Coronary artery (tissue), 2 donors: ENCODE measurements at places on chromosomes 5 and 9.

DNA sequence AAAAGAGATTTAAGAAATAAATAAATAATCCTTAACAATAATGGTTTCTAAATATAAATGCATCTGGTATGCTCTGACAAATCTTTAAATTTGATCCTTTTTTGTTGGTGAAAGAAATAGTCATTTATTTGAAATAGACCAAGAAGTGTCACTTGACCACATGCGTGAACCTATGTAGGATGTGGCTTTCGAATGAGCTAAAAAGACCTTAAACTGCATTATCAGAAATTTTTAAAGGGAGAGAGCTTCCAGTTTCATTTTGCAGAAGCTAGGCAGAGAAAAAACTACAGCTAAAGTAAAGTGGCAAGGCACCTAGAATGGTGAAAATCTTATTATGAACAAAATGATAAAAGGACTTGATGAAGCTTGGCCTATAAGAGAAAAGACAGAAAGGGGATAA lies 309.2 kb upstream of the EFNA5 start:
- no peak for DNase-seq

DNA sequence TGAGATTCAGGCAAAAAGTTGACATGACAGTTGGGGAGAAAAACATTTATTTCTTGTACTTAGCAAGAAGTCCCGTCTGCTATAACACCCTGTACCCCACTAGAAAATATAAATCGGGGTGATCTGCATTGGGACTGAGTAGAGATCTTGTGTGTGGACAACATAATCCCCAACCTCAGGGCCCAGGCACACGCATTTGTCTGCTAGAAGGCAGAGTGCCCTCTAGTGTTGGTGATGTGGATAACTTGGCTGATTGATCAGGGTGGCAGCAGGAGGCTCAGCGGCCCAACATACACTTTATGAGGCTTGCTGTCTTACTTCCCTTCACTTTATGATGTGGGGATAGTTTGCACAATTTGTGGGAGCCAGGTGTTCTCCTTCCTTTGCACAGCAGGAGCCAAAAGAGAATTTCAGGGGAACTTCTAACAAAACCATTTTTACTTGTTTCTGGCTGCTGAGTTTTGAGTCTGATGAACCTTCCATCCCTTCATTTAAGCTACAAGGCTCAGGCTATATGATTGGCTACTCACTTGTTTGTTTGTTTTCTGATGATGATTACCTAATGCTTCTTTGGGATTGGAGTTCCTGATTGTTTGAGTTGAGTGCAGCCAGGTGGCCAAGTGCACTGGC lies 263.2 kb downstream of the DMAC1 start:
- DNase-seq, result no peak

GRCh38 chr9:98220911-98221310 lies 28.5 kb upstream of the CORO2A start:
- DNase-seq, result no peak

DNA sequence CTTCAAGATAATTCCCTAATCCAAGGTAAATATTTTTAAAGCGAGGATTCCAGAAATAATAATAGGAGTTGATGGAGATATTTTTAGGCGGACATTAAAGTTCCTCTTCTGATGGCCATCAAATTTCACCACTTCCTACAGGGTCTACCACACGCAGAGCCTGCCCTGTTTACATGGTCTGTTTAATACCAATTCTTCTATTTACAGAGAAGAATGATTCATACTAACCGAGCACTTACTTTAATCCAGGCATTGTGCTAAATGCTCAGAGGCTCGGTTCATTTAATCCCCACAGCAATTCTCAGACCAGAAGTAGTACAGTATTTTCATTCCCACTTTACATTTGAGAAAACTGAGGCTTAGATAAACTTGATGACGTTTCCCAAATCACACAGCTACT lies 3.0 kb upstream of the ITGA1 start:
- no peak for DNase-seq

DNA sequence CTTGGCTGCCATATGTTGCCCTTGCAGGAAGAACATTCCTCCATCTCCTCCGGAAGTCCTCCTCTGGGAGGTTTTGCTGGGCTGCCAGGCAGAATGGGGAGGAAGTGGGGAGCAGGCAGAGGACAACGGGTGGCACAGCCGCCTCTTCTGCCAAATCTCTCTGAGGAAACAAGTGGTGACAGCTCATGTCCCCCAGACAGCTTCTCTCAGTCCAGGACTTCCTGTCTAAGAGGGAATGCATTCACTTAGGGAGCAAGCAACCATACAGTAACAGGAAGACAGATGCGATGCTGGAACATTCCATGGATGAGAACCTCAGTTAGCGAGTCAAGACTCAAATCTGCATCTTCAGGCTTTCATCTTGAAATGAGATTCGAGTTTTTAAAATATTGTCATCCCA lies 701.0 kb downstream of the SEMA5A start:
- DNase-seq, result no peak

GRCh38 chr9:109113892-109114609 lies 5.7 kb downstream of the TMEM245 start:
- DNase-seq, result no peak

DNA sequence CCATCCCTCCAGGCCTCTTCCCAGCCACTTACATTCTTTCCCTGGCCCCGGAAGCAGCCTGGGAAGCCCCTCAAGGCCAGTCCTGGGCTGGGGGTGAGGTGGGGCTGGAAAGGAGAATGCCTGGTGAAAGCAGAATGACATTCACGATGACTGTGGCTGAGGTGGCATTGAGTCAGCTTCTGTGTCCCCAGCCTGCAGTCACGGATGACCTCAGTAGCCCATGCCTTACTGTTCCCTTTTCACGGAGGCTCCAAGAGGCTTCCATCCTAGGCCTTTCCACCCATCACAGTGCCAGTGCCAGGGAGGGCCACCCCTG lies 2.7 kb downstream of the PRDM12 start:
- DNase-seq, result no peak

- DNase-seq, result peak; percentile 85
Measured at GRCh38 chr9:131714161-131714646, 25.7 kb downstream of the RAPGEF1 start.

- no peak for DNase-seq
Measured at GRCh38 chr5:110460837-110461236, 265.6 kb downstream of the TMEM232 start.

DNA sequence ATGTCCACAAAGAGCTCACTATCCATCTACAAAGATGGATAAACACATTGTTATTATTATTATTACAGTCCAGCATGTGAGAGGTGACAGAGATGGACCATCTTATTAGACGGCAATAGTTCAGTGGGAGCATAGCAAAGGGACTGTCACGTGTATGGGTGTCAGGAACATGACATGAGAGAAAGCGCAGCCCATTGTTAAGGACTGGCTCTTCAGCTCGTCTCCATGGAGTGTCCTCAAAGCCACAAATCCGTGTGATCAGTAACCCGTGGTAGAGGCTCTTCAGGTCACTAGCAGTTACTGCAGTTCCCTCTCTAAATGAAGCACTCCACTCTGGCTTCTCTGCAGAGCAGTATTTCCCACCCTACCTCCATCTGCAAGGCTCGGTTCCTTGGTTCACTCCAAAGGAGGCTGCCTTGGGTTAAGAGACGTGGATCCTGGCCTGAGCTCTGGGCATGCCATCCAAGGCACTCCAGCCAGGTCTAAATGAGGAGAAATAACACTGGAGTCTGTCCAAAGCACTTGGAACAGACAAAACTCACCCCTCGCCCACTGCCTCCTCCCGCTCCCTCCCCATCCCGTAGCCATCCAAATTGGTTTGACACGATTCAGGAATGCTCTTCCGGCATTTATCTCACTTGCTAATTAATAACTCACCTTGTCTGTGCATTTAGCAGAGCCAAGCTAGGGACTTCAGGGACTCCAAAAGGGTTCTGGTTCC lies 122.3 kb upstream of the WWC1 start:
- DNase-seq, result no peak

GRCh38 chr5:36365896-36366295 lies 64.2 kb upstream of the RANBP3L start:
- DNase-seq, result no peak

GRCh38 chr5:140399979-140400729 lies 1.5 kb upstream of the ANKHD1 start:
- DNase-seq, result no peak

GRCh38 chr9:8136477-8136876 lies 336.9 kb upstream of the DMAC1 start:
- DNase-seq, result no peak

DNA sequence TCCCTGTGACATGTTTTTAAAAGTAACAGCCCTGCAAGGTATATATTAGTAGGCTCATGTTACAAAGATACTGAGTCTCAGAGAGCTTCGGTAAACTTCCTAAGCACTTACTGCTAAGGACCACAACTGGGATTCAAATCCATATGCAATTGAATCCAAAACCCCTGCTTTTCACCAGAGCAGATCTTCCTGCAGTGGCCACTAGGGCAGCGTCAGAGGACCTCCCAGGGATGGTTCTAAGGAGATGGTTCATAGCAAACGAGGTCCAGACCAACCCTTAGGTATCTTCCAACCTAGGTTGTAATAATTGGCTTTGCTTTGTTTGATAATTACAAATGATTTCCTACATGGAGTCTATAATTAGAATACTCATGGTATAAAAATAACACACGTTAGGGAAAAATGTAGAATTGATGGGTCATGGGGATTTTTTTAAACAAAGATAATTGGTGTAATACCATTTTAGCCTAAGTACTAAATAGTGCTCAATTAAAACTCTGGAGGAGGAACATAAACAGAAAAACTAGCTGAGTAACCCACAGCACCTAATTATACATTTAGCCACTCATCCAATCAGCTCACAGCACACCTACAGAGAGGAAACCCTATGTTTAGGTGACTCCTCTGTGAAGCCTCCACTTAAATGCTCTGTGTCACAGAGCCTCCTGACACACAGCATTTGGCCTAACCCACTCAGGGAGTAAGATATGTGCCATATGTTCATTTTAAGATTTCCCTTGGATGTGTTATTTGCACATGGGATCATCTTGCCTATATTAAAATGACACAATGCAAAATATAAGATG lies 10.0 kb upstream of the CAST start:
- DNase-seq, result no peak

- peak; percentile 63 for DNase-seq
Measured at GRCh38 chr5:172632346-172633092, 8.5 kb upstream of the NEURL1B start.

DNA sequence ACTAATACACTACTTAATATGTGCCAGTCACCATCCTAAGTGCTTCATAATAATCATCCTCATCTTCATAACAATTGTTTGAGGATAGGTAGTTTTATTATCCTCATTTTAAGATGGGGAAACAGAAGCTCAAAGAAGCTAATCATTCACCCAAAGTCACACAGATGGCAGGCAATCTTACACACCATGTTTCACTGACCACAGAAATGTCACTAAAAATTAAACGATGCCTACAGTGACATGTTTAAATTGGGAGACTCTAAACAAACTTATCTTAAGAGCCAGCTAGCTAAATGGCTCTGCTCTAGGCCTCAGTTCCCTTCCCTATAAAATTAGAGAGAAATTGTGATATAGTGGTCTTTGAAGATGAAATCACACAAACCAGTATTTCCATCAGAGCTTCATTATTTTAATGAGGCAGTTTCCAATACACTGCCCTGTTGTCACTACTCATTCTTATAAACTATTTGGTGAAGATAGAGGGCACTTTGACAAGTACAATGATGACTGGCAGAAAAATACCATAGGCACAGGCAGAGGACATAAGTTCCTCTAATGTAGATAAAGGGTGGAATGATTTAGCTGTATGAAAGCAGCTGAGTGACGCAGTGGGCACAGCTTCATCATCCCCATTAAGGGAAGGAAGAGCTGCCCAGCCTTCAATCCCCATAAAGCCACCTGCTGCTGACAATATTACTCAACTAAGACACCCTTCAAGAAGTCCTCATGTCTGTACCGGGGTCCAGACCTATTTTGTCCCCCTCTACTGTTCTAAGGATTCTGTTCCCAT lies 224.1 kb downstream of the ACTL7B start:
- DNase-seq, result no peak

DNA sequence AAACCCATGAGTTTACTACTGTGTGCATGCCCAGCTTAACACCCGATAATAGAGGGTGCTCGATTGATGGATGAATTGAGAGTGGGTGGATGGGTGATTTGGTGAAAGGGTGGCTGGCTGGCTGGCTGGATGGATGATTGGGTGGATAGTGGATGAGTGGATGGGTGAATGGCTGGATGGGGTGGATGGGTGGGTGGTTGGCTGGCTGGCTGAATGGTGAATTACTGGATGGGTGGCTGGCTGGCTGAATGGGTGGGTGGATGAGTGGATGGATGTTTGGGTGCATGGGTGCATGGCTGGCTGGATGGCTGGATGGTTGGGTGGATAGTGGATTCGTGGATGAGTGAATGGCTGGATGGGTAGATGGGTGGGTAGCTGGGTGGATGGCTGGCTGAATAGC lies 201.1 kb downstream of the IRX1 start:
- no peak for DNase-seq

DNA sequence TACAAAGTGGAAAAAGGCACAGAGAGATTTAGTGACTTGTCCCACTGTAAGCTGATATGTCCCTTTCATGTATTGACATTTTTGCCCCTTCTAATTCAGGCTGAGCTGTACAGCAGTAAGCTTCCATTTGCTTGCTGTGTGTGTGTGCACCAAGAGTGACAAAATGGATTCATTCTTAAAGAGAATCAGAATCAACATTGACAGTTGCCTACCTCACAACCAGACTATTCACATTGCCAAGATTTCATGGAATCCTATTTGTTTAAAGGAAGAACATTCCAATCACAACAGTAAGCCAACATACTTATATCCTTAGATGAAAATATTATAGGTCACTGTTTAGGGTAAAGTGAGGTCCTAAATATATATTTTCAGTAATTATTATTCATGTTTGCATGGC lies 102.6 kb downstream of the TMEM232 start:
- no peak for DNase-seq

DNA sequence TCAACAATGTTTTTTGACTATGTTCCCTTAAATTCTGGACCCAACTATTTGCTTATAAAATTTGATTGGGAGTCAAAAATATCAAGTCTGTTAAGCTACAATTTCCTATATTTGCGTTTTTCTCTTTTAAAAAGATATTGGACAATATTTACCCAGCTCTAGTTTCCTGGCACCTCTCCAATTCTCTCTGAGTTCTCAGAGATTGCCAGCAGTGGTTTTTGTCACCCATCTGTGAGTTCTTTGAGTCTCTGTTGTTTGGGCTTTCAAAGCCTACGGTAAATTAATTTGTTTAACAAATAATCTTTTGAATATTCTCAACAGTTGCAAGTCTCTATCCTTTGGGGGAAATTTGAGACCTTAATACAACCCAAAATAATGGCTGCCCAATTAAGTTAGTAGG lies 174.2 kb upstream of the PUM3 start:
- DNase-seq, result no peak

- no peak for DNase-seq
Measured at GRCh38 chr5:119031011-119031886, 39.6 kb upstream of the DMXL1 start.

DNA sequence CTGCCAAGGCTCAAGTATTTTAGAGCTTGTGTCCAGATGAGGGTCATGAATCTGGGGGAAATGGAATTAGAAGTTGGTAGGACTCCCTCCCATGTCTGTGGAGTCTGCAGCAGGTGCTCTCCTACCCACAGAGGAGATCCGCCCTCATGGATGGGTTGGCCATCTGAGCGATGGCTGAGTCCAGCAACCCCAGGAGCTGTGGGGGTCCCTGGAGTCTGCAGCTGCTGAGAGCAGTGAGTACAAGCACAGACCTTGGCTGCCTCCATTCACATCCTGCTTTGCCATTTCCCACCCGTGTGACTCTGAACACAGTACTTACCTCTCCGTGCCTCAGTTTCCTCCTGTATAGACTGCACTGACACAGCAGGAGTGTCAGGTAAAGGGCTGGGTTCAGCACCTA lies 25.8 kb upstream of the SYNPO start:
- no peak for DNase-seq
